ENCODE measurements at places on chromosomes 6 and 20. TPM values are rescaled to one million over a fixed set of nuclear protein-coding genes. Genes with fewer than 3 reads are reported as not detected.

PAQR8 gene
- total RNA-seq, result 26.0 TPM

SLC4A11 gene
- total RNA-seq, result 0.17 TPM

- DNase-seq, result peak; percentile 82
Observed at GRCh38 chr6:31128093-31128676, 7.9 kb upstream of the CDSN start.

- DNase-seq, result no peak
Observed at GRCh38 chr20:48603116-48603818, 224.5 kb downstream of the PREX1 start.

DNA sequence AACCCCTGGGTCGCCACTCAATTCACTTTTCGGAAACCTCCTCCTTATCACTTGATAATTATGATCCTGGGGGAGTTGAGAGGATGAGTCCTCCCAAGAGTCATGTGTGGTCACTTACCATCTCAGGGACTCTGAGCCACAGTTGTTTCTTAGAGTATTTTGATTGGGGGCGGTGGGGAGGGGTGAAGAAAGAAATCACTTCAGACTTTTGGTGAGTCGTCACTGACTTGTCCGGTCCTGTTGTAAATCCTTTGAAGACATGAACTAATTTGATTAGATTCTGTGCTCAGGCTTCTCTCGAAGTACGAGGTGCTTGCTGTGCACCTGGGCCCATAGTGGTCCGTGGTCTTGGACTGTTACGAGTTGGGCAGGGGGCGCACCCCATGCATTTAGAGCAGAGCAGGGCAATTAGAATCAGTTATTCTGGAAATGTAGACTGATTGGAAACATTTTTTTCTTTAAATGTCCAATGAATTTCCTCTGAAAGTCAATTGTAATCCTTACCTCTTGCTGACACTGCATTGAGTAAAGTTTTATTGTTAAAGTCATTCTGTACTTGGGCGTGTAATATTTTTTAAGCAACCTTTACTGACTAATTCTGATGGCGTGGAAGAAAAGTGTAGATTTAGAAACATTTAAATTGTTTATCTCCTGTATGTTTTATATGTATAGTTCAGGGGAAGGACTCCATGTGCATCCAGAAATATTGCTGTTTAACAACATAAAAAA is 173.4 kb downstream of the SLC16A10 start:
- DNase-seq, result no peak

DNA sequence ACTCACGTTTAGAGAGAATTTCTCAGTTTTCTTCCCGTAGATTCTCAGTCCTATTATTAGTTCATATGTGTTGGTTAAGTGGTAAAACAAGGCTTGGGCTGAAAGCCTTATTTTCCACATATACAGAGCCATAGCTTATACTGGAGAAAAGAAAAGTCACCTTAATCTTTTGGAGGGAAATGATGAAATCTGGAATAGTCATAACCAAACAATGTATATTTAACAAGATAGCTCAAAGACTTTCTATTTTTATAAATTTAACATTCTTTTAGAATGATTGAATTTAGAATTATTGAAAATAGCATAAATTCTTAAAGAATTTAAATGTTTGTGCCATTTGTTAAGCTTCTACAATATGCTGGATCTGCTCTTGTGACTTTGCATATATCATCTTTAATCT is 85.8 kb downstream of the CDKAL1 start:
- DNase-seq, result no peak

GRCh38 chr20:10536531-10536930 is 101.4 kb downstream of the SLX4IP start:
- DNase-seq, result no peak

GRCh38 chr20:62050166-62051120 is 15.2 kb downstream of the TAF4 start:
- DNase-seq, result no peak

DNA sequence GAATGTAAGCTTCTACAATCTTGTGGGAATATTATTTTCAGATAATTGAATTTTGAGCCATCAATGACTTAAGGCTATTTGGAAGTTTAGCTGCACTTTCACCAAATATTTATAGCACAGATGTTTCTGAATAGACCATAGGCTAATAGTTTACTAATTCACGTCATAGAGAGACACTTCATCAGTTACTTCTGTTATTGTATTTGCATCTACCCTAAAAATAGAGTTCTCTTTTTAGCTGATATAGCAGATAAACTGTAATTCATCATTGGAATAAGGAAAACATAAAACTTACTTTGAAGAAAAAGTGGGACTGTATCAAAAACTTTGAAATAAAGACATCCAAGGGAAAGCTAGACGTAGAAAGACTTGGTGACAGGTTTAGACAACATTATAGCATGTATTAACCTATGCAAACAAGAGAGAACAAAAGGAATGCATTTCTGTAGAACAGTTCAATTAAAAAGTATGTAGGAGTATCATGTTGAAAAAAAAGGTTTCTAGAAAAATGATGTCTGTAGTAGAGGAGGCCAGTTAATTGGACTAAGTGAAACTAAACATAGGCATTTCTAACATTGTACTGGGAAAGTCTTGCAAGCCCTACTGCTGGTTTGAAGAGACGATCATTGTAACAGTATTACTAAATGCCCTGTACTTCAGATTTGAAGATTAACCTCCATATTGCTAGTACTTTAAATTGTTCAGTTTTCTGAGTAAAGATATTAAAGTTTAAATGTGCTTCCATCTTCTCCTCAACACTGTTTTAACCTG is 123.3 kb downstream of the ZFAND3 start:
- no peak for DNase-seq

Measured in G401 (cell line).